ENCODE measurements at places on chromosomes 1 and 21.

GRCh38 chr1:191134796-191135195 lies 657.1 kb upstream of the BRINP3 start:
- no peak for DNase-seq

DNA sequence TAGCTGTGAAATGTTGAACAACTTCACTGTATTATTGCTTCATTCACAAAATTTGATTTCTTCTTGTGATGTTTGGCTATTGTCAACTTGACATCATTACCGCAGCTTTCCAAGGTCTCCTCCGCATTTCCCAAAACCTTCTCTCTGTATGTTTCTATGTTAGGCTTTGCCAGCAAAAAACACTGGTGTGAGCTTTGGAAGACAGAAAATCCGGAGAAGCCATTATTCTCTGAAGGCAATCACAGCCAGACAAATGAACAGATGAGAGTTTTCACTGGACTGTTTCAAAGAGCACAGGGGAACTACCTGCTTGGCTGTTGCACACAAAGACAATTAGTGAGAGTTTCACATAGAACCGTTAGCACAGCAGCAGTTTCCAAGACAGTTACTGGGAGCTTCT lies 609.6 kb downstream of the BRINP3 start:
- no peak for DNase-seq

DNA sequence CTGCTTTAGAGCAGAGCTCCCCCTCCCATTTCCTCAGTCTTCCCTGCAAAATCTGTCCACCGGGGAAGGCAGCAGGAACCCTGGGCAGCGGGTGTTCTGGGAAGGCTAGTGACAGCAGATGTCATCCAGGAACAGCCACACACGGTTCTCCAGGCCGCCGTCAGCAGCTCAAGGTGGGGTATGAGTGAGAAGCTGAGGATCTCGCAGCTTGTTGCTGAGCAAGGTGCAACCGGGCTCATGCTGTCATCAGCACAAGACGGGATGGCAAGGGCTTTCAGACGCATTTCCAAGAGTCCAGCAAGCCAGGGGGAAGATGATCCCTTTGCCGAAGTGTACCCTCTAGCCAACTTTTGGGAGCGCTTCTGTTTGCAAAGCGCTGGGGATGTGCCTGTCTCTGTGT lies 23.0 kb upstream of the SPSB1 start:
- no peak for DNase-seq

- no peak for DNase-seq
These were observed 39.5 kb upstream of the EDARADD start for GRCh38 chr1:236354330-236355147.

- DNase-seq: no peak
These were observed 169.4 kb upstream of the HMCN1 start for GRCh38 chr1:185564816-185565215.

- DNase-seq: no peak
These were observed 363.9 kb upstream of the PROX1 start for GRCh38 chr1:213623862-213624261.

- peak; percentile 54 for DNase-seq
These were observed 52.4 kb upstream of the H6PD start for GRCh38 chr1:9181990-9182783.

- no peak for DNase-seq
These were observed 44.5 kb downstream of the ZBTB17 start for GRCh38 chr1:15931401-15931800.

DNA sequence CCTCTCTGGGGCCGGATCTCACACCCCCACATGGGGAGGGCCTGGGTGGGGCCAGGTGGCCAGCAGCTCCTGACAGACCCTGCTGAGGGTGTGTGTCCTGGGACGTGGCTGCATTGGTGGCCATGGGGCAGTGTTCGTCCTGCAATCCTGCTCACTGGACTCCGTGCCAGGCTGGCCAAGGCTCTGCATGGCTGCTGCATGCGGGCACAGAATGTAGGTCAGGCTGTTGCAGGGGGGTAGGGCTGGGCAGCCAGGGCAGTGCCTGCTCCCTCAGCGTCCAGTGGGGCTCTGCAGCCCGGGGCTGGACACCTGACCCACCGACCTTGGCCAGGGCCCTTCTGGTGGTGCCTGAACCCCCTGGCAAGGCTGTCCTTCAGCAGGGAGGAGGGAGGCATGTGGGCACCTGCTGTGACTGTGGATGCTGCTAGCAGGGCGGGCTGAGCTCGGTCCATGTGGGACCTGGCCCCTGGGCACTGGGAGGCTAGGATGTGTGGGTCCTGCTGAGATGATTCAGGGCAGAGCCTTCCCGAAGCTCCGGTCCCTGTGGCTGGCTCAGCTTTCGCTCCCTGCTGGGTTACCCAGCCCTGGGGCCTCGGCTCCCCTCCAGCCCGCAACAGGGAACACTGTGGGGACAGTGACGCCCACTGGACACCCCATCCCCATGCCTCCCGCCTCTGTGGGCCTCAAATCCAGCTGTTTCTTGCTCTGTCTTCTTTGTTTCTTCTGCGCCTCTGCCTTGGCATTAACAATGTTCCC lies 14.9 kb upstream of the PLCH2 start:
- peak; percentile 52 for DNase-seq

GRCh38 chr1:174209347-174210187 lies 50.2 kb downstream of the RABGAP1L start:
- DNase-seq: no peak

DNA sequence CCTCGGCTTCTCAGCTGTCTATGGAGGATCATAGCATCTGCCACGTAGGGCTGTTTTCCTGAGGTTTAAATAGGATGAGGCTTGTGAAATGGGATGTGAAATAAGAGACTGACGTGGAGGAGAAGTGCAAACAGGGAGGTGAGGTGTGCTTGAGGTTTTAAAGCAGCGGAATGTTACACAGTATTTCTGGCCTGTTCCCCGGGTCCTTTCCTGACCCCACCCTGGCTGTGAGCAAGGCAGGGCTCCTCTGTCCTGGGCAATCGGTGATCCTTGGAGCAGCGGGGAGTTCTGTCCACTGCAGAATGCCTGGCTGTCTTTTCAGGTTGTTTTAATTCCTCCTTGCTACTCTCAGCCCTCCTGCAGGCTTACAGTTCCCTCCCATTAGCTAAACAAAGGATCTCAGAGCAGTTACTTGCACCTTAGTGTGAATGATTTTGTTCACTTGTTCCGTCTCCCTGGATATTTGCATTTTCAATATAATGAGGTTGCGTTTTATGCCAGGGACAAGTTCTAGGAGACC lies 38.6 kb downstream of the LHX4 start:
- no peak for DNase-seq
